ENCODE measurements at places on chromosomes 6 and 20.
A peak's percentile ranks its signal among the peaks of the same experiment; 100 is the strongest.

- no peak for DNase-seq
Measured at GRCh38 chr6:35181933-35182612, 31.7 kb upstream of the SCUBE3 start.

- peak; percentile 13 for DNase-seq
Measured at GRCh38 chr20:59835448-59836395, 97.7 kb downstream of the SYCP2 start.

DNA sequence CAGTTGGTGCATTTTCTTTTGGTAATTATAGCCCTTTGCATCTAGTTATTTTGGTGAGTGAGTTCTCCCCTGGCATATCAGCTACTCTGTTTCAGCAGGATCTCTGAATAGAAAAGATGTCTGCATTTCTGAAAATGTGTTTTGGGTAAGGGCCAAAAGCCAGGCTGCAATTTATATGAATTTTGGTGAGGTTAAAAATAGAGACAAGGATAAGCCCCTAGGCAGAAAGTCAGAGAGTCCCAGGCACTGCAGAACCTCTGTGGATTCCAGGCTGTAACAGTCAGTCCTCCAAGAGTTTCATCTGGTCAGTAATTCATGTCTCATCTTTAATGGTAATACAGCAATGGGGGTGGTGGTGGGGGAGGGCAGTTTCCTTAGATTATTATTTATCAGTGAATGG is 53.0 kb downstream of the HDGFL1 start:
- DNase-seq = no peak

DNA sequence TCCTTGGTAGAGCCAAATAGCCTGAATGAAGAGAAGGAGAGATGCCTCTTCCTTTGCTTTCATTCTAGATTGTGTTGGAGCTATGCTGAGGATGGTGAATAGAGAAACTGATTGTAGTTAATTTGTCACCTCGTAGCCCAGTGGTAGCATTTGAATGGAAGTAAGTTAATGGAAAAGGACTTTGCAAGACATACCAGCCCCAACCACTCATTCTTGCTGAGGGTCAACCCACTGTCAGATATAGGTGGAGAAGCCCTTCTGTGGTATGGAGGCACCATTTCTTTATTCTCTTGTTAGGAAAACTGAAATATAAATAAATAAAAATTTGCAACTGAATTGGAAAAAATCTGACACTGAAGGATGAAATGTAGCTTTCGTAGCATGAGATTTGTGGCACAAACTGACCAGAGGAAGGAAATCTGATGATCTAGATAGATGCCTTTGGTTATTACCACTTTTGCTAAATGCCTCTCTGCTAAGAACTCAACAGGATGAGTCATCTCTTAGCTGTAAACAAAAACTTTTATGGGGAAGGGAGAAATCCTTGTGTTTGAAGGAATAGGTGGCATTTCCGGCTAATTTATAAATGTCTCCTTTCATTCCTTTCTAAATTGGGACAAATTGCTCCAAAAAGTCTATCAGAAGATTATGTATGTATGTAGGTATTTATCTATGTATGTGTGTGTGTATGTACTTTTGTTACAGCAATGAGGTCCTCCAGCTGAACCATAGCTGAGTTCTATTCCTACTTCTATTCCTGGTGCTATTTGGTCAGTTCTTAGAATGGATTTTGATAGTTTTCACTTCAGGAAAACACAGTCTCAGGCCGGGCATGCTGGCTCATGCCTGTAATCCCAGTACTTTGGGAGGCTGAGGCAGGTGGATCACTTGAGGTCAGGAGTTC is 76.5 kb upstream of the SUPT3H start:
- DNase-seq = no peak

GRCh38 chr6:129678463-129678862 is 31.5 kb downstream of the ARHGAP18 start:
- no peak for DNase-seq

DNA sequence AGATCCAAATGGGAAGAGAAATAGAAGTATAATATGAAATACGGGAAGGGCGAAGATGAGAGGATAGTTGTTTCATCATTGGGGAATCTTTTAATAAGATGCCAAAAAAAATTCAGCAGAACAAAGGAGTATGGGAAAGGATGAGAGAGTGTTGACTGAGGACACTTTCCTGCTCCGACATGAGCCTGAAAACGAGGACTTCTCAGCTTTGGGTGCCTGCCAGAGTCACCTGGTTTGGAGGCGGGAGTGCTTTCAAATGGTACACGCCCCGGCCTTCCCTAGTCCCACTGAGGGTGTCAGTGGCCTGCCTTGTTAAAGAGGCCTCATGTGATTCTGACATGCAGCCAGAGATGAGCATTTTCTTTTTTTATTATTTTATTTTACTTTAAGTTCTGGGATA is 250.9 kb downstream of the ANKRD60 start:
- no peak for DNase-seq

DNA sequence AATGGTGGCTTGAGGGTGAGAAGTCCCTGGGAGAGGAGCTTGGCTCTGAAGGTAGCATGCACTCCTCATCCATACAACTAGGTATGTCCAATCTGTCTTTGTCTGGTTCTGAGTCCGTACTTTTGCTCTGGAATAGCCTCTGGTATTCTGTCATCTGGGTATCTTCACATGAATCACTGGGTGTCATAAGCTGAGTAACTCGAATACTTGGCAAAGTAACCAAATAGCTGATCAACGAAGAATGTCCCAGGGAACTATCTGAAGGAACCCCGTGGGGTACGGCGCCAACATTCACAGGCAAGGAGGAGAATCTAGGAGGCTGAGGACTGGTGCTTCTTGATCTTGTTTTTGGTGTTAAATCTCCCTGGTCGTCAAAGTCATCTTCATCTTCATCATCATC is 184.8 kb downstream of the HIVEP2 start:
- no peak for DNase-seq

DNA sequence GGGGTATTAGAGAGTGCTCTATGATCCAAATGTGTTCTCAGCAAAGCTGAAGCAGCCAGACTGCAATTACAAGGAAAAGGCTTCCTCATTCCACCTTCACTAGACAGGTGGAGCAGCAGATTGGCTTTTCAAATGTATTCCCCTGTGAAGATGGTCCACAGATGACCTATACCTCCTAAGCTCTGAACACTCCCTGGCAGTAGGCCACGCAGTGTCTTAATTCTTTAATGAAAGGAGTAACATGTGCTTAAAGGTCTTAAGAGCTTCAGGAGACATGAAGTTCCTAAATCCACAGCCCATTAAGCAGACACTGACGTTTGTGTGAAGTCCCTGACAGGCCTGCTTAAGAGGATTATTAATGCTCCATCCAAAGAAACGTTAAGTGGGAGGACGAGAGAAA is 138.9 kb upstream of the NUP153 start:
- DNase-seq = peak; percentile 98

DNA sequence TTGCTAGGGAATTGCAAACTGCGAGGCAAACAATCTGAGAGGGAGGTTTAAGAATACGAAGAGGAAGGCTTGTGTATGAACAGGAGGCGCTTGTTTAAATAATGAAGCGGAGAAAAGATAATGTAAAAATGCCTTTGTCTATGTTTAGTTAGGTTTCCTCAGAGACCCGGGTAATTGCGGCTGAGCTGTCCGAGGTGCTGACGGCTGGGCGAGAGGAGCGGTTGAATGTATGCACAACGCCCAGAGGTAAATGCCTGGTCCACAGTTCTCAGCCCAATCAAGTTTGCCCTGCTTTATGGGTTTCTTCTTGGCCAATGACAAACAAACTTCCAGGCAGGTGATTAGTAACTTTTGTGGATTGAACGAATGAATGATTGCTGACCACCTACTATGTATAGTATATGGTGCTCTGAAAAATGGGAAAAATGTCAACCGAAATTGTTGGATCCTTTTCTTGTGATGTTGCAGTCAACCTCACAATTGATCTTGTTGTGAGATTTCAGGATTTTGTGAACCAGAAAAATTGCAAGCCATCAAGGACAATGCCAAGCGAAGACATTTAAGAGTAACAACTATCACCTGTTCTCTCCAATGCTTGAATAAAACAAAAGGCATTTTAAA is 38.3 kb upstream of the SLC32A1 start:
- DNase-seq = no peak

GRCh38 chr20:49590163-49591017 is 22.5 kb upstream of the PTGIS start:
- DNase-seq = no peak

DNA sequence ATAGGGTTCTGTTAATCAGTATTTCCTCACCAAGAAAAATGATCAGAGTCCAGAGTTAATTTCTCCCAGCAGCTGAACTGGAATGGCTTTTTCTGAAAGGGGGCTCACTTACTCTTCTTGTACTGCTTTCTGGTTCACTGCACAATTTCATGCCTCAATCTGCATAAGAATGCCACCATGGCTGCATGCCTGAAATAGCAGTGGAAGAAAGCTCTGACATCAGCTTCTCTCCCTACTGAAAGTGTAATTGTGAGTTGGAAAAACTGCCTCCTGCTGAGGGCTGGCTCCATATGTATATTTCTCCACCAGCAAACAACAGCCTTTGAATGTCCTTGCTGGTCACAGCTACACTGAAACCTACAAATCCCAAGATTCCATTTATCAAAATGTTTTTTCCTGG is 1027.2 kb upstream of the GJE1 start:
- no peak for DNase-seq

DNA sequence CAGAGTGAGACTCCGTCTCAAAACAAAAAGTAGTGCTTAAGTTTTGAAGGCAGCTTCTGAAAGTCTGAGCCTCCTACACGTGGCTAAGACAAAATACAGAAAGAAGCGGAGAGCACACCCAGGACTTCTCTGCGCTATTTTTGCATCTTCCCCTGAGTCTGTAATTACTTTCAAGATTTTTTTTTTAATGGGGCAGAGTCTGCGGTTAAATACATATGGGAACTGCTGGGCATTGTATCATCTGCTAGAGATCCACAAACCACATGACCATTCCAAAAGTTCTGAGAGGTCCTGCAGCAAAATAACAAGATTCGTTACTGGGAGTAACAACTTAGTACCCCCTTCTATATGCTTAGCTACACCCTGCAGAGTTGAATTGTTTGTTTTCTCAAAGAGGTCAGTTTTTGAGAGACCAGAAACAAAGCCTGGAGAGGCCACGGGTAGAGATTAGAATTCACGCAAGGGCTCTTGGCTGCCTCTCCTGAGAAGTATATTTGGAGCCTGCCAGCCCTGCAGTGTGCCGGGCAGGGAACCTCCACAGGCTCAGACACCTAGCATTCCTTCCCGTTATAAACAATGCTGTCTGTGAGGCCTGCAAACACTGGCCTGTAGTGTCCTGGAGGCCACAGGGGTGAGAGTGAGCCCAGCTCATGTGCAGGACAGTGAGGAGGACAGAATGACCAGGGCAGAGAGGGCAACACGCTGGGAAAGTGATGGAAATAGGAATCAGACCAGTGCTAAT is 48.2 kb upstream of the FAM50B start:
- DNase-seq = no peak

GRCh38 chr20:34595377-34596184 is 37.1 kb downstream of the MAP1LC3A start:
- DNase-seq = no peak

GRCh38 chr6:30823534-30823865 is 60.8 kb upstream of the DDR1 start:
- no peak for DNase-seq

DNA sequence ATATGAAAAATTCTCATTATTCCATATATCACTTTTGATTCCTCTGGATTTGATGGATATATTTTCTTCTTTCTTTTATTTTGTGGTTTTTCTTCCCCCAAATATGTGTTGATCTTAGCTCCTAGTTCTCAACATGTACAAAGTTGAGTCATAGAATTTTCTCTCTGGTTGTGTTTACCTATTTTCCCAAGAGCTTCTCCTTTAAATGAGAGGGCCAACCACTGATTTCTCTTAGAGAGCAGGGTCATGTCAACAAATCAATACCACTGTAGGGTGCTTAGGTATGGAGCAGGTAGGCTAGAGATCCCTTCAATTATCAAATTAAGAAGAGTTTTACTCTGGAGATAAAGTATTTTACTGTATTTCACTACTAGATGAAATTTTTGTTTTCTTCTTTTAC is 145.7 kb downstream of the BMP5 start:
- DNase-seq = no peak

- DNase-seq = no peak
Measured at GRCh38 chr6:100347901-100348550, 116.7 kb downstream of the SIM1 start.

DNA sequence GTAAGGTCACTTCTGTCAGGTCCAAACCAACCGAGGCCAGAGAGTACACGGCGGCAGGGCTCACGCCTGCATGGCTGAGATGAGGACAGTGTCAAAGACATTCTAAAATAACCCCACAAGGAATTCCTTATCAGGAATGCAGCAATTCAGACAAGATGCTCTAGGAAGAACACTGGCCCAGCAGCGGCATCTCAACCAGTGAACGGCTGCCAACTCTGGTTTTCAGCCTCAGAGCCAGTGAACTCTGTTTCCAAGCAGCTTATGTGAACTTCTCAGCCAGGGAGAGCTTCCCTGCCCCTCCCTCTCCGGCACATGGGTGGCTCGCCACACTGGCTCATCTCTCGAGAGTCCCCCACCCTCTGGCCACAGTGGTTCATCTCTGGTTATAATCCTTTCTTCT is 36.9 kb downstream of the KCNQ2 start:
- DNase-seq = no peak

DNA sequence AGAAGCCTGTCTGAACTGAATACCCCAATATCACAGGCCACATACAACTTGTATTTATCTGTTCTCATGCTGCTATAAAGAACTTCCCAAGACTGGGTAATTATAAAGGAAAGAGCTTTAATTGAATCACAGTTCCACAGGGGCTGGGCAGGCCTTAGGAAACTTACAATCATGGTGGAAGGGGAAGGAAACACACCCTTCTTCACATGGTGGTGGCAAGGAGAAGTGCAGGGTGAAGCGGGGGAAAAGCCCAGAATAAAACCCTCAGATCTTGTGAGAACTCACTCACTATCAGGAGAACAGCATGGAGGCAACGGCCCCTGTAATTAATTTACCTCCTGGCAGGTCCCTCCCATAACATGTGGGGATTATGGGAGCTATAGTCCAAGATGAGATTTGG is 50.3 kb upstream of the FNDC1 start:
- DNase-seq = no peak

DNA sequence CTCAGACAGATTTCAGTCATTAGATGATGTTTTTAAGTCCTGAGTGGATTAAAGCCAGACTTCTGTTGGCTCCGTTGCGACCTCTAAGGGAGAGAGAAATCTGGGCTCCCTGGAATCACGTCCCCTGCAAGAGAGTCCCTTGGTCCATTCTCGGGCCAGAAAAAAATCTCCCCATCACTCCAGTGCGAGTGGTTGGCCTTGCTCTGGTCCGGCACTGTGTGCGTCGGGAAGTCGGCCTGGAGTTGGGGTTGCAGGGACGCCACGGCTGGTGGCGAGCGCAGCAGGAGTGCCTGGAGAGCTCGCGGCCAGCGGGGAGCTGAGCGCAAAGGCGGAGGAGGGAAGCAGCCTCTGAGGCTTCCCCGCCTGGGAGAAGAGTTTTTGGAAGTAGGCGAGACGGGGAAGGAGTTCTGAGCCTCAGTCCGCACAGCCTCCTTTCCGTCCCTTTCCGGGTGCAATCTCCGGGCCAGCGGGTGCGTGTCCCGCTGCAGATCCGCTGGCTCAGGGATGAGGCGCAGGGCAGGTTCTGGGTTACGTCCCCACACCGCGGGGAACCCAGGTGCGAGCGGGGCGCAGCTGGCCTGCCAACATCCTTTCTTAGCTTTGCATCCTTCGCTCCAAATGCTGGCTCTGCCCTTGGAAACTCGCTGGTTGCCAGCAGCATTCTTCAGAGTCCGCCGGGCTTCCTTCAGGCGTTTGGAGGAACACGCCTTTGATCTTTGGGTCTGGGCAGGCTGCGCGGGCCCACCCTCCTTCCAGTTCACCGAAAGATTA is 6.8 kb downstream of the TCF21 start:
- DNase-seq = peak; percentile 29

GRCh38 chr20:22515264-22515663 is 69.1 kb downstream of the FOXA2 start:
- DNase-seq = no peak
